SJCRH30 (cell line): ENCODE measurements at places on chromosomes 6 and 20.

GRCh38 chr6:168049706-168050224 is 29.2 kb downstream of the FRMD1 start:
- no peak for DNase-seq

GRCh38 chr6:128036808-128037570 is 136.1 kb upstream of the THEMIS start:
- no peak for DNase-seq

DNA sequence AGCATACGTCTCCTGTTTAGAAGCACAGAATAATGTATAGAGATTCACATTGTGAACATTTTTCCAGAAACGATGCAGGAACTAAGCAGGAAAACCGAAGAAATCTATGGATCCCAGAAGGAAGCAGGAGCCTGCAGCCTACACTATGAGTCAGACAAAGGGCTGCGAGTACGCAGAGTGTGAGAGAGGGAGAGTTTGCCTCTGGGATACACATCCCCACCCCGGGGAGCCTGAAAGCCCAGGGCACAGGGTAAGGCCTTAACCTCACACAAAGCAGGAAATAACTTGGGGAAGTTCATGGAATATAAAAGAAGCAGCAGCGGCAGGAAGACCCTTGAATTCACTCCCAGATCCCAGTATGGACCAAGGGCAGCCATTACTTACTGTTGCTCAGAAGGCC is 842.1 kb upstream of the MANEA start:
- no peak for DNase-seq

DNA sequence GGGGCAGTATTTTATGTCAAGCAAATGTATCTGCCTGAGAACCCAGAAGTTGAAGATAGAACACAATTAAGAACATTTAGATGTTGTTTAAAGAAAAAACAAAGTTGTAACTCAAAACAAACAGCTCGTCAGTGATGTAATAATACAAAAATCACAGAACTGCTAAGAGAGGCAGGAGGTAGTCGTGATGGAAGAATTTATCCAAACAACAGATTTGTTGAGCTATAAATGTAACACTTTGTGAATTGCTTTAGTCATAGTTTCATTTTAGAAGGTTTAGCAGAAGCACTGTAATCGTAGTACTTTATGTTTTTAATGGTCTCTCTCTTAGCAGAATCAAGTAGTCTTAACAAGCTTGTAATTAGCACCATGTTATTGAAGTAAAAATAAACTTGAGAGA is 73.6 kb downstream of the SCAF8 start:
- DNase-seq = no peak

GRCh38 chr6:143754204-143754603 is 76.4 kb downstream of the PHACTR2 start:
- no peak for DNase-seq

GRCh38 chr20:5073660-5074231 is 46.0 kb downstream of the PCNA start:
- no peak for DNase-seq

GRCh38 chr6:51585264-51585663 is 502.1 kb downstream of the PKHD1 start:
- DNase-seq = no peak

DNA sequence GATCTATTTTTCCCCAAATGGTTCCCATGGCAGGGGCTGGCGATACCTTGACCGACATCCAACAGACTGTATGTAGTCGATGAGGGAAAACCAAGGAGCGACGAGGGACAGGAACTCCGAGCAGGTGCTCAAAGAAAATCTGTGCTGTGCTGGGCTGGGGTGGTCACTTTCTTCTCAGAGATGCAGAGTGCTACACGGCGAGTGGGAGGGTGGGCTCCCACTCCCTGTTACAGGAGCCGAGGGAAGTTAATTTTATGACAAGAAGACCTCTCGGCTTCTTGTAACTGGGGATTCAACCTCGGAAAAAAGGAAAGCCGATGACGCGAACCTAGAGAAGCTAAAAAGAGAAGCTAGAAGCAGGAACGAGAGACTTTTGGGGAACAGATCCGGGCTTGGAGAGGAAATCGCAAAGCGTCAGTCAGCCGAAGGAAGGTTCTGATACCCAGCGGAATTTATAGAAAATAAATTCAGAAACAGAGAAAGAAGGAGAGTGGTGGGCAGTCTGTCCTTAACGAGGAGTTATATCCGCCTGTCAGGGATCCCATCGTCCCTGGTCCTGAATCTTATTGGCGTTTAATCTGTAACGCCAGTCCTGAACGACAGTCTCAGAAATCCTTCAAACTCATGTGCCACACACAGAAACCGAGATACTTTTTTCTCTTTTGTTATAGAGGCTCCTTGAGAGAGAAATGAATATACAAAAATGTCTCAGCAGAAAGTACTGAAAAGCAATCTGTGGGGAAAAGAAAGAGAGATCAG is 84.6 kb upstream of the ZNF322 start:
- no peak for DNase-seq

DNA sequence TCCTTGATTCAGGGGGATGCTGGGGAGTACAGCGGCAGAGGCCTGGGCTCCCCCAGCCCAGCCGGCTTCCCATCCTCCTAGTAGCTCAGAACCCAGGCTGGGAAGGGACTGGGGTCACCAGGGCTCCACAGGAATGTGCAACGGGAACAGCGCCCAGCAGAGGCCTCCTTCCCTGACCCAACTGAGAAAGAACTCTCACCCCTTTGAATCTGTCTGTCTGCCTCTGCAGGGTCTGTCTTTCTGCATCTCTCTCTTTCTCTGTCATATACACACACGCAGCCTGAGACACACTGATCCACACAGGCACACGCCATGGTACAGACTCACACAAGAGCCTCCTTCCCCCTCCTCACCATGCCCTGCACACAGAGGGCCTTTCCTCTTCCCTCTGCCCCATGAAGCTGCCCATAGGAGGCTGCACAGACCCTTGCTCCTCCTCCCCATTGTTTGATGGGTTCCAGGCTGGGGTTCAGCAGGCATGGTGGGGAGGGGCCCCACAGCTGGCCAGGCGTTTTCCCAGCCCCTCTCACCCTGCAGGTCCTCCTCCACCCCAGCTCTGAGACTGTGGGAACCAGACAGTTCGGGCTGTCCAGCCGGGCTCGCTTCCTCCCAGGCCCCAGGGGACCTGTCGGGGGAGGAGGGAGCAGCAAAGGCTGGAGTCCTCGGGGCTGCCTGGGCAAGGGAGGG is 2.8 kb downstream of the FOXS1 start:
- DNase-seq = peak; percentile 77
